AG08395 (cell line): ENCODE measurements at places on chromosomes 2 and 18.

GRCh38 chr18:80023173-80023572, 11.1 kb upstream of the RBFA start:
- DNase-seq = no peak

- DNase-seq = no peak
Measured at GRCh38 chr18:54946149-54946581, 13.1 kb downstream of the CCDC68 start.

GRCh38 chr18:13580351-13580750, 146.0 kb downstream of the FAM210A start:
- DNase-seq = no peak

DNA sequence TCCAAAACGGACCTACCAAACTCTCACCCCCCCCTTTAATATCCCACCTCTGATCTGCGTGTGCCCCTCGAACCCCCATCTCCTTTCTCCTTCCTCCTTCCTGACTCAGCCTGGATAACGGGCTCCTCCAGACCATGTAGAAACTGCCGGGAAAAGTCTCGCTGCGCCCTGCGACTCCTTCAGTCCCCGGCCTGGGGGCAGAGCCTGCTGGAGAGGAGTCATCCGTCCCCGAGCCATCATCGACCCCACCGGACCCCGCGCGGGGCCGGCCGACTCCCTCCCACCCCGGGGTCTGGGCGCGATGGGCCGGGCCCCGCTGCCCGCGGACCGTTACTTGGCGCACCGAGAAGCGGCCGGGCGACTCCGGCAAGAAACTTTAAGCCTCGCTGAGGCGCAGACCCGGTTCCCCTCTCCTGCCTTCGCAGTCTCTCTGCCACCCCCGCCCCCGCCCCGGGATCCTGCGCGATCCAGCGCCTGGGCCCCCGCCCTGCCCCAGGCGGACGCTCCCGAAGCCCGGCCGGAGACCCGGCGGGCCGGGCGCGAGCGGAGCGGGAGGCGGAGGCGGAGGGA, 3.4 kb downstream of the ZEB2 start:
- DNase-seq = no peak

GRCh38 chr2:240404174-240404852, 31.1 kb upstream of the GPC1 start:
- DNase-seq = no peak

GRCh38 chr2:127485051-127485693, 41.1 kb downstream of the IWS1 start:
- DNase-seq = no peak

GRCh38 chr2:46487667-46488335, 8.4 kb downstream of the TMEM247 start:
- peak; percentile 94 for DNase-seq

DNA sequence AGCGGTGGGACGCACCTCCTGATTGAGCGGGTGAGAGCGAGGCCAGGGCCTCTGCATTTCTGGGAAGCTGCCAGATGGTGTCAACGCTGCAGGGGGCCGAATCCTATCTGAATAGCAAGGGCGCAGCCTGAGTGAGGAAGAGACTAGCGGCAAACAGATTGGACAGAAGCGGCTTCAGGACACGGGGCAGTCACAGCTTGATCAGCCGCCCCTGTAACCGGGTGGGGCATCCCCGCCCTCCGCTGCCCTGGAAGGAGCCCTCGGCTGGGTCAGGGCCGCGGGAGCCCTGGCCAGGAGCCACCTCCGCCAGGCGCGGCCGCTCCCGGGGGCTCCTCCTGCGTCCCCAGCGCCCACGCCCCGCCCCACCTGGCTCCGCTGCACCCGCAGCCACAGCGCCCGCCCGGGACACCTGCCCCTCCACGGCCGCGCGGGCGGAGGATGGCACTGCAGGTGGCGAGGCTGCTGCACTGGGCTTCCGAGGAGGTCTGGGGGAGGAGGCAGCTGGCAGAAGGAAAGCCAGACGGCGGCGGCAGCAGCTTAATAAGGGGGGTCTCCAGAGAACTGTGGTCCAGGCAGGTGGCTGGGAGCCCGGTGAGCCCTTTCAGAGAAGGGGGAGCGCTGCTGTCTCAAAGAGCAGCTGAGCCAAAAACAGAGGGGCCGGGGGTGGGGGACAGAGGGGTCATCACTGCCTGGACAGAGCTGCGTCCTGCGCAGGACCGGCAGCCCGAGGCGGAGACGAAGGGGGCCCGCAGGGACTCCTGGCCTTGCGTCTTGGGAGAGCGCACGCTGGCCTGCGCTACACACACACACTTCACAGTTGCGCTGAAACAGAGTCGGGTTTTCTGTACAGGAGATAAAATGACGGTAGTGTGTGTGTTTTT, 18.8 kb upstream of the SOX11 start:
- DNase-seq = no peak

- no peak for DNase-seq
Measured at GRCh38 chr2:136242687-136243277, 124.8 kb upstream of the CXCR4 start.

DNA sequence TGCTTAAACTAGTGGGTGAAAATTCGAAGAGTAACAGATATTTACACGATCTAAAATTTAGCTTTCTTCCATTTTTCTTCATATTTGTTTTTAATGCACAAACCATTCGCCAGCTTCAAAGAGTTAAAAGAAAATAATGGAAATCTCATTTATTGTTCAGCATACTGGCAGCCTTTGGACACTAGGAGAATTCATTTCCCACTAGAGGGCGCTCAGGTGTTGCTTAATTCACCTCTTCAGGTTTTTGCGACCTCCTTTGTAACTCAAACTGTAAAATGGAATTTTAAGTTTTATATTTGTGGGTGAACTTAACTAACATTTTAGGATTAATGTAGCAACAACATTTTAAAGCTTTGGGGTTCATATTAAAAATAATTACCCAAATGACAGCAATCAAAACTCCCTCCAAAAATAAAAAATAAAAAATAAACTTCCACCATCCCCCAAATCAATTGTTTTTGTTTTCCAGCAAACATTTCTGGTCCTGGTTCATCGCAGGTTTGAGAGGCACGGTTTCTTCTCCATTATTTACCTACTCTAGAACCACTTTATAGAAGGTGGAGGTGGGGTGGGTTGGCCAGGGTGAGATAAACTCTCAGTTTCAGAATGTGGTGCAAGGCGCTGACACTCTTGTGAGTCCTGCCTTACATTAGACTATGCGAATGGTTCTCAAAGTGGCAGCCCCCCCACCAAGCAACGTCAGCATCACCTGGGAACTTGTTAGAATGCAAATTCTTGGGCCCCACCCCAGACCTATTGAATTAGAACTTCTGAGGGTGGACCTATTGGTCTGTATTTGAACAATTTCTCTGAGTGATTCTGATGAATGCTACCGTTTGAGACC, 24.7 kb upstream of the PNPT1 start:
- DNase-seq = peak; percentile 66

- no peak for DNase-seq
Measured at GRCh38 chr2:182898718-182899117, 32.3 kb upstream of the FRZB start.

DNA sequence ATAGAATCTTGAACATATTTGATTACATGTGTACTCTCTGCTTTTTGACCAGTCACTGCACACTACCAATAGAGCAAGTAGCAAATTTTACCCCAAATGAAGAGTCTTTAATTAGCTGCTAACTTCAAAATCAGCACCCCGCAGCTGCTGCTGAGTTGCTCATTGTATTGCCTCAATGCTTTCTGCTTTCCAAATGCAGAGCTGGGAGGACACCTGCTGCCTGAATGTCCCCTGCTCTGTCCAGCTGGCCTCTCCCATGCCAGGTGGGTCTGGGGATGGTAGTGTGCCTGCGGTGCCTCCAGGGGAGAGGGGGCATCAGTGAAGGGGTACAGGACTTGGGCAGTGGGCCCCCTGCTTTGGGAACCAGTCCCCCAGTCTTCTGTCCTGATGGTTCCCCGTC, 184.8 kb downstream of the PRKCE start:
- no peak for DNase-seq

- DNase-seq = peak; percentile 22
Measured at GRCh38 chr2:158487419-158487818, 30.7 kb downstream of the PKP4 start.

DNA sequence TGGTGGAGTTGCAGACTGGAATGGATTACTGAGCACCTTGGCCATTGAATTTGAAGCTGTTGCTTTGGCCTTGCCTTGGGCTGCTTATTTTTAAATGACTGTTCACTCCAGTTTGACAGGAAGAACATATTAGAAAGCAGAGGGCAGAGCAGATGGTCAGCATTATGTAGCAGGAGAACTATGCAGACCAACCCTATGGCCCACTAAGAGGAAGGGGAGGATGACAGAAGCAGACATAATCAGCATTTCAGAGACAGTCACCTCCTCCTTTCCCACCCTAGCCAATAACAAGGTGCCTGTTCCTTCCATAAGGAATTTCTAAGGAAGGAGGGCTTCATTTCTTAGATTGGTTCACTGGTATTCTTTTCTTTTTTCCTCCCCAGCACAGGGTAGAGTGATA, 2.4 kb downstream of the CHRNA1 start:
- DNase-seq = no peak

DNA sequence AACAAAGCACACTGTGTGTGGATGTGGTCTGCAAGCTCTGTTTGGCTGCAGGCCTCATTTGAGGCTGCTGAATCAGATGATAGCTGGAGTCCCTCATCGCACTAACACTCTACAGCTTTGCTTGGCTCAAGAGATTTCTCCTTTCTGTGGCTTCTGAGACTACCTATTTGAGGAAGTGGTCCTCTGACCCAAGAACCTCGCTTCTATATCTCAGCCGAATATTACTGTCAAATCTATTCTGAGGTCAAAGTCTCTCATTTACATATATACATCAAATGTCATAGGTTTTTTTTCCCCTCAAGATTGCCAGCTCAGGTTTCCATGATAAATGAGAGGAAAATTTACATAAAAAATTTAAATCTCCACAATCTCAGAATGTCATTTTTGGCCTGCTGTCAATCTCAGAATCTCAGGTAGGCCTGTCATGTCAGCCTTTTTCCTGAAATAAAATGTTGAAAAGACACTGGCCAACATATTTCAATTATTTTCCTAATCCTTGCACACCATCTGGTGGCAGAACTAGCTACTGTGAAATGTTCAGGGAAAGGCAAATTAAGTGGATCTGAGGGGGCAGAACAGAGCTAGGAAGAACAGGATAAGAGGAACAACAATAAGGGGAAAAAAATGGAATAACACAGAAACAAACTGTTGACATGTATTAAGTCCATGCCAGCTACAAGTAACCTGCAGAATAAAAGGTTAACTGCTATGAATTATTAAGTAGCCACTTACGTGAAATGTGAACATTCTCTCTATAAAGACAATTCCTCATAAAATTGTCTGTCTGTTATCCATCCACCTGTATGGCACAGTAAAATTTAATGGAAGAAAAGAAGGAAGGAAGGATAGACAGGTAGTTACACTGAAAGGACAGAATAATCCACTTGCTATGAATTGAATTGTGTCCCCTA, 39.3 kb downstream of the AP1S3 start:
- DNase-seq = peak; percentile 56

GRCh38 chr2:20999906-21000645, 43.8 kb downstream of the APOB start:
- DNase-seq = no peak

GRCh38 chr2:55901941-55902340, 21.6 kb downstream of the EFEMP1 start:
- DNase-seq = no peak

DNA sequence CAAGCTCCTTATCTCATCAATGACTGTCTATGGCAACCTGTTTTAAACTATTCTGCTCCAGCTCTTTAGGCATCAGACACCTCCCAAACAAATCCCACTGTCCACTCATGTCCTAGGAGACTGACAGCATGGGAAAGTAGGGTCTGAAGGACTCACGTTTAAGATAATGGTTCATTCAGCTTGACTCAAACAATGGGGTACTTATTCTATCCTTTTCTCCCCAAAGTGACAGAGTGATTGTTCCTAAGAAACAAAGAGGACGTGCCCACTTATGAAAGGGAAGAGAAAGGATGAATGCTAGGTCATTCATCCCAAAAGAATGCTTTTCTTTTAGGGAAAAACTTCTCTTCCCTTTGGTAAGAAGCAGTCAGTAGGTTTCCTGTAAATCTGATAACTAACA, 41.9 kb downstream of the ALK start:
- no peak for DNase-seq

DNA sequence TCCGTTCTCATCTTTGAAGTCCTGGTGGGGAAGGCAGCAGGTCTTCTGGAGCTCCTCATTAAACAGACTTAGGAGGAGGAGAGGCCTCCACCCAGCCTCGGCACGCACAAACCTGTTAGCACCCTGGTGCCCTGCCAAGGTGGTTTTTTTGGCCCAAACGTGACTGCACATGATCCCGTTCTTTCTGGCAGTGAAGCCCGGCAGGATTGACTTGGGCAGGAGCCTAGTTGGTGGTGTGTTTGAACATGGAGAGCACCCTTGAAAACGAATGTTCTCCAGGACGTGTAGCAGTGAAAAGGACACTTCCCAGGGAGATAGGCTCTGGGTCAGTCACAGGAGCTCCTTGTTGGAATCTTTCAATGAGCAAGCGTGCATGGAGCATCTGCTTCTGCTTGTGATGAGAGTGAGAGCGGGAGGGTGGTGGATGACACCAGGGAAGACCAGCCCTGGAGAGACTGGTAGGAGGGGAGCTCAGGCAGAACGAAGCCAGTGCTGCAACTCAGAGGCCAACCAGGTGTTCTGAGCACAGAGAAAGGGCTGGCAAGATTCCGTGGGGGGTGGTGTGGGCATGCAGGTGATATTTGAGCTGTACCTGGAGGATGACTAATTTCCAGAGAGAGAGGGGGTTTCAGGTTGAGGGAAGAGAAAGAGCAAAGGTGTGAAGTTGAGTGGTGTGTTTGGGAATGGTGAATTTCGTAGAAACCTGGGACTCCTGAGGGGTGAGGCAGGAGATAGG, 73.8 kb downstream of the TANC1 start:
- no peak for DNase-seq

DNA sequence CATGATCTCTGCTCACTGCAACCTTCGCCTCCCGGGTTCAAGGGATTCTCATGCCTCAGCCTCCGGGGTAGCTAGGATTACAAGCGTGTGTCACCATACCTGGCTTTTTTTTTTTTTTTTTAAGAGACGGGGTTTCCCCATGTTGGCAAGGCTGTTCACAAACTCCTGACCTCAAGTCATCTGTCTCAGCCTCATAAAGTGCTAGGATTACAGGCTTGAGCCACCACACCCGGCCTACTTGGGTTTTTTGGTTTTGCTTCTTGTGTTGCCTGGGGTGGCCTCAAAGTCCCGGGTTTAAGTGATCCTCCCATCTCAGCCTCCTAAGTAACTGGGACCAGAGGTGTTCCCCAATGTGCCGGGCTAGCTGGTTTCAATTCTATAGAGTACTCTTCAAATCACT, 64.6 kb downstream of the NAPG start:
- no peak for DNase-seq

- DNase-seq = no peak
Measured at GRCh38 chr2:196985511-196986183, 59.1 kb upstream of the PGAP1 start.
